ENCODE measurements at places on chromosomes 11 and 22. TPM values are rescaled to one million over a fixed set of nuclear protein-coding genes. Genes with fewer than 3 reads are reported as not detected.
A peak's percentile ranks its signal among the peaks of the same experiment; 100 is the strongest.

MUC2 gene
- total RNA-seq, result under 0.01 TPM

BBS1 gene
- 11.0 TPM for total RNA-seq

DNA sequence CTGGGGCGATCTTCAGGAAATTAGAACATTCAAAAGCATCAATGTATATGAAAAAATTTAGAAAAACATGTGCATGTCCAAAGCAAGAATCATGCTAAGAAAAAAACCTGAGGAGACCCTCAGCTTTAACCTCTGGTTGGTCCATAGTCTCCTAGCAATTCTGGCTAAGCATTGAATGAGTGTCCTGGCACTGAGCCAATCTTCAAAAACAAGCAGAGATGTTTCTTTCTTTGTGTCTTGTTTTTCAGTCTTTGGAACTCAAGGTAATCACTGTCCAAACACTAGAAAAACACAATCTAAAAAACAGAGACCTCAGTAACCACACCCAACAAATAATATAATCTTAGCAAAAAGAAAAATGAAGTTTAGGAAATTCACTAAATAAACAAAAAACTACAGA, 205.4 kb upstream of the CARD18 start:
- no peaks in the 10 kb centered on the region for H3K27me3 ChIP-seq
- no peak for DNase-seq
- no peaks in the 10 kb centered on the region for H3K4me1 ChIP-seq
- H3K36me3 ChIP-seq, result no peaks in the 10 kb centered on the region

DNA sequence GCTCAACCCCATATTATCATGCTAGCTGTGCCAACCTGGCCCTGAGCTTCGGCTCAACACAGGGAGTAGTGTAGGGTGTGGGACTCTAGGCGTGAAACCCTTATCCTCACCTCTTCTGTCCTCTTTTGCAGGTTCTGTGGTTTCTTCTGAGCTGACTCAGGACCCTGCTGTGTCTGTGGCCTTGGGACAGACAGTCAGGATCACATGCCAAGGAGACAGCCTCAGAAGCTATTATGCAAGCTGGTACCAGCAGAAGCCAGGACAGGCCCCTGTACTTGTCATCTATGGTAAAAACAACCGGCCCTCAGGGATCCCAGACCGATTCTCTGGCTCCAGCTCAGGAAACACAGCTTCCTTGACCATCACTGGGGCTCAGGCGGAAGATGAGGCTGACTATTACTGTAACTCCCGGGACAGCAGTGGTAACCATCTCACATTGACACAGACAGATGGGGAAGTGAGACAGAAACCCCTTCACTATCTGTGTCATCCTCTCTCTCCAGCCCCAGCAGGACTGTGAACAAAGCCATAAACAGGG, 76.4 kb downstream of the GGTLC2 start:
- H3K27ac ChIP-seq, result no peak overlapping the region
- no peaks in the 10 kb centered on the region for H3K27me3 ChIP-seq
- DNase-seq, result no peak
- no peak overlapping the region for H3K4me3 ChIP-seq
- H3K4me1 ChIP-seq, result no peaks in the 10 kb centered on the region

GRCh38 chr11:82750643-82751139, 17.0 kb upstream of the FAM181B start:
- no peak overlapping the region for H3K4me3 ChIP-seq
- no peaks in the 10 kb centered on the region for H3K27me3 ChIP-seq
- H3K27ac ChIP-seq, result no peak overlapping the region
- peak; percentile 15 for DNase-seq
- peaks cover 4% of the 10 kb centered on the region for H3K4me1 ChIP-seq
- H3K36me3 ChIP-seq, result no peaks in the 10 kb centered on the region

- no peaks in the 10 kb centered on the region for H3K36me3 ChIP-seq
- DNase-seq, result no peak
- H3K27ac ChIP-seq, result no peak overlapping the region
- no peaks in the 10 kb centered on the region for H3K27me3 ChIP-seq
These were observed 31.5 kb upstream of the CYB5R3 start for GRCh38 chr22:42680648-42681047.

GRCh38 chr11:8262552-8263108, 1.0 kb downstream of the LMO1 start:
- H3K4me1 ChIP-seq, result peaks cover 5% of the 10 kb centered on the region
- no peak for DNase-seq
- peaks cover 91% of the 10 kb centered on the region for H3K27me3 ChIP-seq
- no peaks in the 10 kb centered on the region for H3K36me3 ChIP-seq

LRRC74B gene
- total RNA-seq, result not detected

DNA sequence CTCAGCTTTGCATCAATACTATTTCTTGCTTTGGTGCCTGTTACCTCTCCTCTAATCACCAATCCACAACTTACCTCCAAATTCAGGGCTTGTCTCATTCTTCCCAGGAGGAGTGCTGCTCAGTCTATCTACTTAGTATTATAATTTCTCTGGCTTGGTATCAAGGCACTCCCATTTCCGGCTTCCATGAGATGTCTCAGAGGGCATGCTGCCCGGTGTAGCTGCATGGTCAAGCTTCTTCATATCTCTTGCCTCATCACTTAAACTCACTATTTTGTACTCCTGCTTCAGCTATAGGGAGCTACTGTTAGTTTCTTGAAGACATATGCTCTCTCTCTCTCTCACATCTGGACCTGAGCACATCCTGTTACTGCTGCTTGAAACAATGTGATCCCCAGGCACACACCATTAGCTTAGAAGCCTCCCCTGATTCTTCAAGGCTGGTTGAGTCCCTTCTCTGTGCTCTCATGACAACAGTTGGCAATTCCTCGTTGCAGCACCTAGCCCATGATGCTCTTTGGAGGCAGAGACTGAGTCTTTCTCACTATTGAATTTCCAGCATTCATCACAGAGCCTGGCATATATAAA, 182.8 kb upstream of the SYN3 start:
- H3K4me1 ChIP-seq, result no peaks in the 10 kb centered on the region
- DNase-seq, result no peak
- no peaks in the 10 kb centered on the region for H3K27me3 ChIP-seq
- no peak overlapping the region for H3K4me3 ChIP-seq
- H3K36me3 ChIP-seq, result no peaks in the 10 kb centered on the region
- H3K27ac ChIP-seq, result no peak overlapping the region

MS4A4A gene
- total RNA-seq, result 14.1 TPM

GRCh38 chr22:39939830-39940229, 20.4 kb upstream of the TMA7B start:
- H3K4me3 ChIP-seq, result peak overlapping the region; percentile 7
- H3K4me1 ChIP-seq, result peaks cover 99% of the 10 kb centered on the region
- H3K36me3 ChIP-seq, result peaks cover 27% of the 10 kb centered on the region
- no peaks in the 10 kb centered on the region for H3K27me3 ChIP-seq
- no peak for DNase-seq
- H3K27ac ChIP-seq, result peak overlapping the region; percentile 89

LRRC55 gene
- total RNA-seq, result 2.0 TPM

C11orf21 gene
- 2.4 TPM for total RNA-seq

GRCh38 chr11:74602637-74603556, 10.5 kb downstream of the POLD3 start:
- no peak overlapping the region for H3K27ac ChIP-seq
- H3K4me3 ChIP-seq, result no peak overlapping the region
- no peaks in the 10 kb centered on the region for H3K27me3 ChIP-seq
- peaks cover 51% of the 10 kb centered on the region for H3K36me3 ChIP-seq

VSIG2 gene
- 0.14 TPM for total RNA-seq

DNA sequence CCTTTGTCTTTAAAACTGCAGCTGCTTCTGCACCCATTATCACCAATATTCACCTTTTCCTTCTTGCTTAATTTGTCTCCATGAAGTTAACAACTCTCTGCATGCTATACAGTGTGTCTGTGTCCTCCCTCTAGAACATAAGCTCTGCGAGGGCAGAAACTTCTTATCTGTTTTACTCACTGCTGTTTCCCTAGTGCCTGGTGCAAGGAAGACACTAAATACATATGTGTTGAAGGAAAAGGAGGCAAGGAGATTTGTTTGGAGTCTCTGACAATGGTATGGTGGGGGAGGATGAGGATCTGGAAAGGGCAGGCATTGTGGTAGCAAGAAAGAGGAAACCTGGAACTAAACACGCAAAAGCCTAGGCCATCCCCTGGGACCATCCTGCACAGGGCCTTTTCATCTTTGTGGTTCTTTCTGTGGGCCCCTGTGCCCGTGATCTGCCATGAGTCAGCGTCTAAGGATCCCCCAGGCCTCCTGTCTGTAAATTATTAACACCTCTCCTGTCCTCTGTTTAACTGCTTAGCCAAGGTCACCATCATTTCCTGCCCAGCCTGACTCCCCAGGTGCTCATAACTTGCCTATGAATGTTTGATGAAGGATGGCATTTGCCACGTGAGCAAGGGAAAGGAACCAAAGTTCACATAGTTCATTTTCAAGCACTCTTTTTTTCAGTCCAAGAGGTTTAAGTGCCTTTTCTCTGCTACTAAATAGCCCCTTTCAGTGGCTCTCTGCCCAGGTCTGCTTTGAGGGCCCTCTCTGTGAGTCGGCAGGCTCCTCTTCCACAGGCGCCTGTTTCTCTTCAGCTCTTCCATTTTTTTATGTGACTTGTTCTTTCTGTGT, 131.1 kb downstream of the RASSF10 start:
- no peaks in the 10 kb centered on the region for H3K27me3 ChIP-seq
- DNase-seq, result no peak
- H3K36me3 ChIP-seq, result no peaks in the 10 kb centered on the region
- H3K27ac ChIP-seq, result no peak overlapping the region
- no peaks in the 10 kb centered on the region for H3K4me1 ChIP-seq

GRCh38 chr11:31050061-31050765, 319.3 kb downstream of the DCDC1 start:
- H3K4me1 ChIP-seq, result no peaks in the 10 kb centered on the region
- no peak for DNase-seq
- H3K27me3 ChIP-seq, result no peaks in the 10 kb centered on the region
- no peaks in the 10 kb centered on the region for H3K36me3 ChIP-seq

SCGB1D2 gene
- 0.80 TPM for total RNA-seq

SPI1 gene
- total RNA-seq, result 21.1 TPM

SYCE3 gene
- 0.19 TPM for total RNA-seq

- no peak for DNase-seq
- H3K36me3 ChIP-seq, result no peaks in the 10 kb centered on the region
- no peaks in the 10 kb centered on the region for H3K27me3 ChIP-seq
- no peak overlapping the region for H3K4me3 ChIP-seq
- no peak overlapping the region for H3K27ac ChIP-seq
- H3K4me1 ChIP-seq, result no peaks in the 10 kb centered on the region
These were observed 58.3 kb downstream of the TMPRSS5 start for GRCh38 chr11:113647856-113648255.

DNA sequence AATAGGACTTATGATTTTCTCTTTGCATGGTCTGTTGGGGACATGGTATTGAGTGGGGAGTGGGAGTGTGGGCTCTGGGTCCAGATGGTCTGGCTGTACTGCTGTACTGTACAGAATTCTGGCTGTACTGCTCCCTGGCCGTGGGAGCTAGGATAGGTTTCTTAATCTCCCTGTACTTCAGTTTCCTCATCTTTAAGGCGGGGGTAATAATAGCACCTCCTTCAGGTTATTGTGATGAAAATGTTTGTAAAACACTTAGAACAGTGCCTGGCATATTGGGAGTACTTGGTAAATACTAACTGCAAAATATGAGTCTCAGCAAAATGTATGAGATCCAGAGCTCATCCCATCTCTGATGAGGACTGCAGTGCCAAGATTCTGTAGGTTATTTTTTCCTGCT, 198.6 kb downstream of the KIF18A start:
- no peaks in the 10 kb centered on the region for H3K4me1 ChIP-seq
- H3K27me3 ChIP-seq, result no peaks in the 10 kb centered on the region
- H3K4me3 ChIP-seq, result no peak overlapping the region
- no peak for DNase-seq
- no peaks in the 10 kb centered on the region for H3K36me3 ChIP-seq

DNA sequence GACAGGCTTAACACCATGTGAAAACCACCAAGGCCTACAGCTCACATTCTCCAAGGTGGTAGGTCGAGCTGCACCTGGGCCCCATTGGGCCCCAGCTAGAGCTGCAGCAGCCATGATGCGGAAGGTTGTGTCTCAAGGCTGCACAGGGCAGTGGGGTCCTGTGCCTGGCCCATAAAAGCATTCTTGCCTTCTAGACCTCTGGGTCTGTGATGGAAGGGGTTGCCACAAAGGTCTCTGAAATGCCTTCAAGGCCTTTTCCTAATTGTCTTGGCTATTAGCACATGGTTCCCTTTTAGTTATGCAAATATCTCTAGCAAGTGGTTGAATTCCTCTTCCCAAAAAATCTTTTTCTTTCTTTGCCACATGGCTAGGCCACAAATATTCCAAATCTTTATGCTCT, 52.5 kb upstream of the C11orf58 start:
- H3K4me1 ChIP-seq, result no peaks in the 10 kb centered on the region
- no peaks in the 10 kb centered on the region for H3K36me3 ChIP-seq
- DNase-seq, result no peak
- H3K27ac ChIP-seq, result no peak overlapping the region

- no peak overlapping the region for H3K4me3 ChIP-seq
- H3K36me3 ChIP-seq, result peaks cover 19% of the 10 kb centered on the region
- H3K4me1 ChIP-seq, result peaks cover 13% of the 10 kb centered on the region
- DNase-seq, result no peak
- no peak overlapping the region for H3K27ac ChIP-seq
- H3K27me3 ChIP-seq, result no peaks in the 10 kb centered on the region
These were observed 2.0 kb upstream of the ANKRD42 start for GRCh38 chr11:83191491-83191890.

DNA sequence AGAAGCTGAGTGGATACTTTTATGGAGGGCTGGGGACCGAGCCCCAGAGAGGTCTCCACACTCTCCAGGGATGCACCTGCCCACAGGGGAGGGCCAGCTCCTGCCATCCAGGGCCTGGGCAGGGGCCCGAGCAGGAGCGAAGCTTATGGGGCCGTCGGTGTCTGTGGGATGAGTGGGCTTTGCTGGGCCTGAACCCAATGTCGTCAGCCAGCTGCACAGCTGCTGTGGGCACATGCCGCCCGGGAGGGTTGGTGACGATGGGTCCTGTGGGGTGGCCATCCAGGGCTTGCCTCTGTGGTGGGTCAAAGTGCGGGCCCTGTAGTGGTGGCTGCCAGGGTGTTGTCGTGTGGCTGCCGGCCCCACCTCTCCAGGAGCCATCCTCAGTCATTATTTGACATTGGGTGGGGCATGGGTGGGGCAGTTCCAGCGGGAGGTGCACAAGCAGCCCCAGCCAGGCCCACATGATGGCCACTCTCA, 447.1 kb downstream of the TBC1D22A start:
- no peak overlapping the region for H3K4me3 ChIP-seq
- H3K27me3 ChIP-seq, result no peaks in the 10 kb centered on the region
- no peaks in the 10 kb centered on the region for H3K36me3 ChIP-seq
- no peak for DNase-seq
- no peak overlapping the region for H3K27ac ChIP-seq

DNA sequence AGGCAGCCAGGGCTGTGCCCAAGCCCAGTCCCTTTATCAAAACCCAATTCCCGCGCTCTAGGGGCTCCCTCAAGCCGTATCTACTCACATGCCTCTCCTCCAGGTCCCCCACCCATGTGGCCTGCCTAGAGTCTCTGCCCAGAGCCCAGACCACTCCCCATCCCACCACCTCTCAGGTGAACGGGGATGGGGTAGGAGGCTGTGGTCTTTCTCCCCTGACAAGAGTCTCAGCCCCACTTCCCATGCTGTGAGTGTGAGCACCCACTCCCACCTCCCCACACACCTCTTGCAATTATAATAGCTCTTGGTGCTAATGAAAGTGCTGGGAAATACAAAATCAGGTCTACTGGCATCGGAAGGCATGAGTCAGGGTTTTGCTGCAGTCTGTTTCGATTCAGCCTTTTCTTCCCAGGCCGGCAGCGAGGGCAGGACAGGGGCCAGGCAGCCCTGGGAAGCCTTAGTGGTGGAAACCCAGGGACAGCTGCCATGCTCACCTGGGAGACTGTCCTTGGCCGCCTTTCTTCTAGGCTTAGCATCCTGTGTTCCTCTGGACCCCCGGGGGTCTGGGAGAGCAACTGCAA, 16.7 kb upstream of the TMPRSS4 start:
- H3K36me3 ChIP-seq, result no peaks in the 10 kb centered on the region
- H3K4me3 ChIP-seq, result no peak overlapping the region
- H3K4me1 ChIP-seq, result peaks cover 3% of the 10 kb centered on the region
- H3K27me3 ChIP-seq, result peaks cover 2% of the 10 kb centered on the region
- no peak for DNase-seq
- no peak overlapping the region for H3K27ac ChIP-seq
